ENCODE measurements at places on chromosomes 5 and 9.

- no peak for DNase-seq
Measured at GRCh38 chr5:140111011-140111858, 2.7 kb upstream of the PURA start.

DNA sequence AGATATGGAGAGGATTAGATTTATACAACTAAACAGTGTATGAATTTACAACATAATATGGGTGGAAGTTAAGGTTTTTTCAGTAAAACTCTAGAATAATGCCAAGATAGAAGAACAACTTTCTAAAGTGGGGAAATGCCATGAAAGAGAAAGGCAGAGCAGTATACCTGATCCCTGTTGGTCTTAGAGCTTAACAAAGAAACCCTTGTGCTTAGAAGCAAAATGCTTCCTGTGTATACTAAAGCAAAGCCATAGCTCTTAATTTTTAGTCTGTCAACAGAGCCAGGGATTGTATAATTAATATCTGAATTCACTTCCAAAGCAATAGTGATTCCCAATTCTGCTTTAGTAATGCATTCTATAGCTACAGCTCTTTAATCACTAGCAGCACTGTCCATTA is 14.4 kb downstream of the C9orf85 start:
- no peak for DNase-seq

GRCh38 chr5:171961117-171961516 is 45.3 kb downstream of the FBXW11 start:
- DNase-seq = no peak

GRCh38 chr5:23445573-23445972 is 61.8 kb upstream of the PRDM9 start:
- no peak for DNase-seq

DNA sequence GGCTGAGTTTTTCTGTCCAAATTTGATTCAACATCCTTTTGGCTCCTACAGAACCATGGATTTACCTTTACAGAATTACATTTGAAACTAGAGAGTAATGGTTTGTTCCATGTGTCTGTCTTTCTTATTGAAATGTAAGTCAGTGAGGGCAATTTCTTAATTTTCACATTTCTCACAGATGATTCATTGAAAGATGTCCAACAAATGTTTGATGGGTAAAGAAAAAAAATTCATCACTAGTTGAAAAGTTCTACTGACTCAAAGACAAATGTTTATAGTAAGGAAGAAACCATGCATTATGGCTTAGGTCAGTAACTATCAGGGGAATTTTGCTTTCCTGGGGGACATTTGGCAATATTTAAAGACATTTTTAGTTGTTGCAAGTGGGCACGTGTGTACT is 131.6 kb upstream of the TRPM3 start:
- DNase-seq = no peak

GRCh38 chr5:93352186-93352585 is 228.8 kb downstream of the NR2F1-AS1 start:
- no peak for DNase-seq

DNA sequence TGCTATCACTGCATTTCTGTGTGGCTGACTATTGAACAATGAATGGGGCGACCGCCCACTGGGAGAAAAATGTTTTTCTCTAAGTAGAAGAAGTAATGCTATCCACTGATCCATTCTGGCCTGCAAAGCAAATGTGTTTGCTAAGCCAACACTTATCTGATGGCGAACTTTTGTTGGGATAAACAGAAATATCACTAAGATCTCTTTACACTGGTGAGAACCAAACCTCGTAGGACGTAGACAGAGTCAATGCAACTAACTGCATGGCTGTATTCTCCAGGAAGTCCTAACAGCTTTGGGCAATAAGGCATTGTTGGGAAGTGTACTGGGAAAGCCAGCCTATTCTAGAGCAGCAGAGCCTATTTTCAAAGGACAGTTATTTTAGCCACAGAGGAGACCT is 77.7 kb downstream of the ANKH start:
- no peak for DNase-seq

- no peak for DNase-seq
Measured at GRCh38 chr9:123883634-123884033, 46.3 kb downstream of the DENND1A start.

DNA sequence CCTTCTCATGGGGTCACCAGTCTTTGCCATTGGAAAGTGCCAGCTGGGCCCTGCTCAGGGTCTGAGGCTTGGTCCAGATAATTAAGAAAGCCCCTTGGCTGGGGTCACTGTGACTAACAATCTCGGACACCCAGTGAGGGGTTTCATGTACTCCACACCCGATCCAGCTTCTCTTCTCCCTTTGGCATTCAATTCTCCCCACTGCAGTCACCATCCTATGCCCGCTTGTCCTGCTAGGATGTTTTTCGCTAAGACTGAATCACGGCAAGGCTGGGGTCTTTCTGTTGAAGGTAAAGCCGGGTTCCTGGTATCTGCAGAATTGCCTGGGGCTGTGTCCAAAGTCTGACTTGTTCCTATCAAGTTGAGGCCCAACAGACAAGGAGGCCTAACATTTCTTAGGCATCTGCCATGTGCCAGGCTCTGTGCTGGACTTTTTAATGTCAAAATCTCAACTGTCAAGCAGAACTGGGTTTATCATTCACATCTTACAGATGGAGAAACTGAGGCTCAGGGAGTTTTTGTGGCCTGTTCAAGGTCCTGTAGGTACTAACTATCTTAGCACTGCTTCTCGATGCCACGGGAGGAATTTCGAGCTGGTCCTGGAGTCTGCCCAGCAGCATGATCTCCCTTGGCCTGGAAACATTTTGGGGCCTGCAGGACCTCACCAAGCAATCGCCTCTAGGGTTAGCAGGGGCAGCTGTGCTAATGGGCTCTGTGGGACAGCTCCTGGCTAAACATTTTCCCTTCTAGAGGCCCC is 142.0 kb upstream of the ALDH1B1 start:
- no peak for DNase-seq

GRCh38 chr5:128135286-128135685 is 51.7 kb downstream of the SLC12A2 start:
- no peak for DNase-seq

DNA sequence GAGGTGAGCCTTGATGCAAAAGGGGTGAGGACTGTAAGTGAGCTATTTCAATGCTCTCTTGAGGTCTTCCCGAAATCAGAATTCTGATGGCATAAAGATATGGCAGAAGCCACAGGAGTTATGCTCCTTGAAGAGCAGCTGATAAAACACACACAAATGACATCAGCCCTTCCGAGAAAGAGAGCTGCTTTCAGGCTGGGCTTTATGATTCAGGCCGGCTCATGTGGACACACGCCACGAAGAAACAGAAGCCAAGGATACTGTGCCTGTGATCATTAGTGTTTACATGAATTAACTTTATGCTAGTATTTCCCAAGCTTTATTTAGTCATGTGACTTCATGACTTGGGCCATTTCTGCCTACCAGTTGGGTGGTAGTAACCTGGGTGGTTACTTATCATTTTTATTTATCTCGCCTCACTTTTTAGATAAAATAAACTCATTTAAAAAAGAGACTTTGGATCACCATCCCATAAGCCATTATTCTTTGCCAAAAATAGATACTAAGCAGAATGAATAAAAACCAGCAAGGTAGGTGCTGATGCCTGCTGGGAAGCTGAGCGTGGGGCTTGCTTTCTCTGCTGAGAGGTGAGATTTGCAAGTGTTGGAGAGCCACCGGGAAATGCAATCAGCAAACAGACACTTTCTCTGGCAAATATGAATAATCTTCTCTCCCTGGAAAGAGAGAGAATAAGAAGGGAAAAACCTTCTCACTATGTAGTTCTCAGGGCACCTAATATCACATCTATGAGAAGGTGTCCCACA is 73.0 kb upstream of the SLC25A51 start:
- no peak for DNase-seq

- DNase-seq = peak; percentile 53
Measured at GRCh38 chr9:97923529-97924108, 1.3 kb upstream of the TRMO start.

- DNase-seq = no peak
Measured at GRCh38 chr9:12773562-12773961, 1.3 kb upstream of the LURAP1L start.

DNA sequence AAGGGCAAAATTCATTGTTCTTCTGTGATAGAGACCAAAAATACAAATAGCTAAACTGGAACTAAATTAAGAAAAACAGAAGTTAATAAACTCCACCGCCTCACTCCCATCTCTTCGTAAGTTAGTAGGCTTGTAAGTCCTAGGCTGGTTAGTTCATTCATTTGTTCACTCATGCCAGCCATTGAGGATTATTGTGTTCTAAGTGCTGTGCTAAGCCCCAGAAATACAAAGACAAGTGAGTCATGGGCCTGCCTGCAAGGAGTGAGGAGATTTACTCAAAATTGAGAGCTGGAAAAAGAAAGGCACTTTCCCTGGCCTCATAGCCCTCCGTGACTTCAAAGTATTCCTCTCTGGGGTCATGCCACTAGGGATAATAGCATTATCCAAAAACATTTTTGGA is 8.5 kb downstream of the DOCK8 start:
- DNase-seq = no peak

- DNase-seq = no peak
Measured at GRCh38 chr5:173464813-173465212, 136.6 kb upstream of the STC2 start.

- DNase-seq = peak; percentile 29
Measured at GRCh38 chr5:68456756-68457217, 241.2 kb downstream of the PIK3R1 start.

GRCh38 chr9:14400658-14400995 is 86.7 kb upstream of the NFIB start:
- DNase-seq = peak; percentile 17

GRCh38 chr9:131732061-131732526 is 7.8 kb downstream of the RAPGEF1 start:
- DNase-seq = no peak

DNA sequence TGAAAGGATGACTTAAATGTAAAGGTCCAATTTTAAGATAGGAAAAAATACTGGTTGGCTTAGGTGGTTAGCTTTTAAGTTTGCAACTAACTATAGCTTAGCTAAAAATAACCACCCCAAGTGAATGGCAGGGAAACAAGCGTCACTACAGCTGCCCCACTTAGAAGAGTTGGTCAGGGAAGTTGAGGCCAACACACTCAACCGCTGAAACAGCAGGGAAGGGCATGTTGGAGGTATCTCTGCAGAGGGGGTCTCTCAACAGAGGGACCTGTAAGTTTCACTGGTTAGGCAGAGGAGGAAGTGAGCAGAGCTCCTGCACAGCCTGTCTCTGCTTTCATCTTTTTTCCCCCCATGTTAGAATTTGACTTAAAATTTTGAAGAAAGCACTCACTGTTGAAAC is 75.3 kb downstream of the LHFPL2 start:
- no peak for DNase-seq

DNA sequence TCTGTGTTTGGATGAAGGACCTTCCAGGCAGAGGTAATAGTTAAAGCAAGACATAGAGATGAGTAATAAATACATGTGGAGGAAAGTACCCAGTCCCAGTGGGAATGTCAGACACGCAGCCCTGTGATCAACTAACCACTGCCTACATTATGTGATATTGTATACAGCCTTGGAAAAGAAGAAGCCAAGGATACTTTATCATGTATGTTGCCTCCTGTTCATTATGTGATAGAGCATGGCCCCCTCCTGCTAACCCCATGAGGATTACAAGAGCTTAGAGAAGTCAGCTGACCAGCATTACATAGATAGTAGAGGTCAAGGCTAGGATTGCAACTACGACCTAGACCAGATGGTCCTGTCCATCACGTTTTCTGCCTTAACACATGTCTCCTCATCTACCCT is 497.0 kb upstream of the TNC start:
- DNase-seq = no peak

DNA sequence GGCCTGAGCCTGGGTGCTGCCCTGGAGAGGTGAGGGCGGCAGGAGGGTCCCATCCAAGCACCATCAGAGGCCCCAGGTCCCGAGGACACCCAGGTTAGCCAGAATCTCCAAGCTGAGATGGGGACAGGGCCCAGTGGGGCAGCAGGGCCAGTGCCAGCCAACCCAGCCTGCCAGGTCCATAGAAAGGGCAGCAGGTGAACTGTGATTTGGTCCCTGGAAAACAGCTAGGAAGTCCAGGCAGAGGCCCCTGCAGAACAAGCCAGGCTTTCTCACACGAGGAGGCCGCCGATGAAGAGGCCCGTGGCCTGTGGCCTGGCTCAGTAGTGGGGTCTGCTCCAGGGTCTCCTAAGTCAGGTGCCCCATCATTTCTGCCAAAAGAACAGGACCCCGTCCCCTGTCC is 2.0 kb downstream of the AGPAT2 start:
- no peak for DNase-seq

GRCh38 chr5:91521334-91521733 is 138.2 kb upstream of the ARRDC3 start:
- no peak for DNase-seq

DNA sequence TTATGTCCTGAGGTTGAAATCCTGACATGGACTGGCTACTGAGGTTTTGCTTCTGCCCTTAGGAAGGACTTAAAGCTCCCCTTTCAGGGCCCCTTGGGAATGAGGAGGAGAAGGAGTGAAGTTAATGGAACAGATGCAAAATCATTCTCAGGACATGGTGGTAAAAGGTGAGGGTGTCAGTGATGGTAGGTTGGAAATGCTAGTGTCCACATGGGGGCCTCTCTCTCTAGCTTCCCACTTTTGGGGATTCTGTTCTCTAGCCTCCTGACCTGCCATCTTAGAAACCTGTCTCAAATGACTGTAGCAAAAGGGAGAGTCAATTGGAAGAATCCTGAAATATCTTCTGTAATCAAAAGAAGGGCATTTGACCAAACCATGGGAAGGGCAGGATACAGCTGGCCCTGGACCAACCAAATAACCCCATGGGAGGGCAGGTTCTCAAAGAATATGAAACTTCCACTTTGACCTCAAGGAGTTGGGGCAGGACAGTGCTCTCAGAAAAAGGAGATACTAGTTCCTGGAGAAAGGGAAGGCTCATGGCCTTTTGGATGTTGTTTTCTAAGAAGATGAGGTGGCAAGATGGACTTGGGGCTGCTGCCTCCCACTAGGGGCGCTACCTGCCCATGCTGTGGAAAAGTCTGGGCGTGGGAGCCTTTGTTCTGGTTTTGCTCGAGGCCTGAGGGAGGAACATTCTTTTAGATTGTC is 21.2 kb upstream of the MLANA start:
- DNase-seq = peak; percentile 33

- no peak for DNase-seq
Measured at GRCh38 chr5:56377573-56377972, 144.4 kb upstream of the ANKRD55 start.

- DNase-seq = no peak
Measured at GRCh38 chr5:171969288-171969880, 37.1 kb downstream of the FBXW11 start.

- DNase-seq = no peak
Measured at GRCh38 chr5:143980506-143980905, 168.5 kb downstream of the HMHB1 start.

- no peak for DNase-seq
Measured at GRCh38 chr5:54912021-54912420, 73.4 kb downstream of the ESM1 start.

GRCh38 chr5:12016159-12016746 is 112.0 kb upstream of the CTNND2 start:
- DNase-seq = no peak

- DNase-seq = no peak
Measured at GRCh38 chr5:169181814-169182213, 119.1 kb downstream of the SLIT3 start.

GRCh38 chr9:6968271-6968670 is 210.5 kb downstream of the KDM4C start:
- DNase-seq = no peak

GRCh38 chr5:98564836-98565235 is 208.6 kb upstream of the RGMB start:
- no peak for DNase-seq
